ENCODE measurements at places on chromosomes 12 and 14. TPM values are rescaled to one million over a fixed set of nuclear protein-coding genes. Genes with fewer than 3 reads are reported as not detected.

Gene CLEC2B
- total RNA-seq = 1.5 TPM

Gene L2HGDH
- total RNA-seq = 11.4 TPM

Gene GXYLT1
- total RNA-seq = 15.4 TPM

Gene C1QL4
- total RNA-seq = 6.4 TPM

Gene KRT82
- total RNA-seq = not detected

Gene TEX22
- 0.23 TPM for total RNA-seq

Gene P3H3
- total RNA-seq = 23.1 TPM

All from A549 treated with ZK216348 at 1 μM for 4 hours (cell line).